Germinal center (tissue), 1 donor: ENCODE measurements at places on chromosomes 6 and 20.

GRCh38 chr6:80540700-80541099 lies 434.2 kb downstream of the BCKDHB start:
- no peak for DNase-seq

DNA sequence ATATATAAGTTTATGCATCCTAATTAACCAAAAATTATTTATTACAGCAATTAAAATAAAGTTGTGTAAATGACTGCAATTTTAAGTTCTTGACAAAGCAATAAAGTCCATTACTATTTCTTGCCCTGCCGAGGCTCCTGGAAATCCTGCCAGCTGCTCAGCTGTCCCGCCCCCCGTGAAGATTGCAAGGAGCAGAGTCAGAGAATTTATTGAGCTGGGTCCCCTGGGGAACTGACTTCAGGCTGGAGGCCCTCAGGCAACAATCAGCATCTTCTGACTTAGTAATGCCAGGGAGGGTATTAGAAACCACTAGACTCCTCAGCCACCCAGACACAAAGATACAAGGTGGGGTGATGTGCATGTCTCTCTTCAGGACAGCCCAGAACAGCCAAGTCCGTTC lies 92.3 kb downstream of the EDN3 start:
- no peak for DNase-seq

DNA sequence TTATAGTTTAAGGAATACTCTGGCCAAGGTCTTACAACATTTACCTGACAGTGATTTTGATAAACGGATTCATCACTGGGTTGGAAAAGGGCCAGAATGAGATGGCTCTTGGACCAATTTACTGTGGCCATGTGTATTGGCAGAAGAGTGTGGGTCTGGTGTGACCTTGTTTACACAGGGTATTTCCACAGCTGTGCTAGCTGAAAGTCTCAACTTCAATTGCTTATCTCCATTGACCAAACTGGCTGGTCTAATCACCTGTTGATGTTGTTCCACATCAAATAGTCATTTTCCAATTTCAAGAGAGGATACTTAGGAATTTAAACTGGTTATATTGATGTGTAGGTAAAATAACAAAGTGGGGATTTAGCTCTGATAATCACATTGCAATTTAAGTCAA lies 501.6 kb upstream of the MAP3K7 start:
- DNase-seq = no peak

- no peak for DNase-seq
These were observed 83.0 kb upstream of the ELOVL5 start for GRCh38 chr6:53431704-53432103.

DNA sequence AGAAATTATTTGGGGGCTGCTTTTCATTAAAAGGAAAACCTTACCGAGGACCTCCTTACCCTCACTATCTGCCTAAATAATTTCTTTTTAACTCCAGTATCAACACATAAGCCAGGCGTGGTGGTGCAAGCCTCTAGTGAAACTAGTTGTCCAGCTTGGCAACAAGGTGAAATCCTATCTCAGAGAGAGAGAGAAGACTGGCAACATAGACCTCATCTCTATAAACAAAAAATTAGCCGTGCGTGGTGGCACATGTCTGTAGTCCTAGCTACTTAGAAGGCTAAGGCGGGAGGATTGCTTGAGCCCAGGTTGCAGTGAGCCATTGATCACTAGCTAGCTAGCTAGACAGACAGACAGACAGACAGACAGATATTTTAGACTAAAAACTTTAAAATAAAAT lies 92.5 kb downstream of the ARMC2 start:
- no peak for DNase-seq

DNA sequence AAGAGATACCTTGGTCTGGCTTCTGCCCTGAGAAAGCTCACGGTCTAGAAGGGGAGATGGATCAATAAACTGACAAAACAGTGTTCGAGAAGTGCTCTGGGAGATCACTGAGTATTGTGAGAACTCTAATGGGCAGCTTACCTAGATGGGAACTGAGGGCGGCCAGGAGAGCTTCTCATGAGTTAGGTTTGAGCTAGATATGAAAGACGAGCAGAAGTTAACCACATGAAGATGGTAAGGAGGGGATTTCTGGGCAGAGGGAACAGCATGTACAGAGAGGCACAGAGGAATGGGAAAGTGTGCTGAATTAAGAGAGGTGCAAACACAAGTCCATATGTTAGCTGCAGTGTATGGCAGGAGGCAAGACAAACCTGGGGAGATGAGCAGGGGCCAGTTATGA lies 11.9 kb downstream of the ZFAND3 start:
- DNase-seq = no peak

GRCh38 chr6:15508441-15508871 lies 154.4 kb downstream of the DTNBP1 start:
- no peak for DNase-seq
